IMR-90 (cell line): ENCODE measurements at places on chromosomes 13 and 19. TPM values are rescaled to one million over a fixed set of nuclear protein-coding genes. Genes with fewer than 3 reads are reported as not detected.

DNA sequence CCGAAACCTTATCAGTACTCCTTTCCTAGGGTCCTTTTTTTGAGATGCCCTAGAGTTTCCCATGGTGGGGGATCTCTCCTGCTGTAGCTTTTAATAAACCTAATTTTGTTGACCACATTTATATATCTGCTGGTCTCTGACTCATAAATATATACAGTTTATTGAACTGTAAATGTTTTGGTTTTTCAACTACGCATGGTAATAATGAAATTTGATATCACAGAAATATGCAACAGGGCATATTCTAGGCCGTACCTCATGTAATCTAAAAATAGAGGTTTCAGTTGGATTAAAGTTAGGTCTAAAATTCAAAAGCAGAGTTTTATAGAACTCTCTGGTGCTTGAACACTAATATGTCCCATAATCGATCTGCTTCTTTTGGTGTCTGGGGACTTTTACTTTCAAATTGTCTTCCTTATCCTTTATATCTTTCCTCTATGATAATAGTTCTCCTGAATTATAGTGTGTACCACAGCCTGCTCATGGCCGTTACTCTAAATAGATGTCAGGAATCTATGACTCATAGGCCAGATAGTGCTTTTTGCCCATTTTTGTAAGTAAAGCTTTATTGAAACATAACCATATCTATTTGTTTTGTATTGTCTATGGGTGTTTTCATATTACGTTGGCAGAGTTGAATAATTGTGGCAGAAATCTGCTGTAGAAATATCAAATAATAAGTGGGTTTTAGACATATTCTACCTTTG, 324.8 kb upstream of the PCDH9 start:
- H3K4me1 ChIP-seq = peaks cover 5% of the 10 kb centered on the region; the same call in 1 of the 2 replicates
- peak overlapping the region; percentile 1; the same call in 1 of the 2 replicates for H3K27ac ChIP-seq
- H3K27me3 ChIP-seq = no peaks in the 10 kb centered on the region
- H3K36me3 ChIP-seq = no peaks in the 10 kb centered on the region
- no peak overlapping the region for H3K4me3 ChIP-seq

DNA sequence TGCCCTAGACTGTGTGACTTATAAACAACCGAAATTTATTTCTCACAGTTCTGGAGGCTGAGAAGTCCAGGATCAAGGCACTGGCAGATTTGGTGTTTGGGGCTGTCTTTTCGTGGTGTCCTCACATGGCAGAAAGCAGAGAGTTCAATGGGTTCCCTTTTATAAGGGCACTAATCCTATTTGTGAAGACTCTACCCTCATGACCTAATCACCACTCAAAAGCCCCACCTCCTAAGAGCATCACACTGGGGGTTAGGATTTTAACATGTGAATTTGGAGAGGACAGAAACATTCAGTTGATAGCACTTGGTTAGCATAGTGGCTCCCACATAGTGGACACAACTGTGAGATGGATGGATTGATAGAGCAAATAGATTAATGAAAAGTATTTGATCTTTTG, 21.5 kb upstream of the GPR18 start:
- peaks cover 3% of the 10 kb centered on the region; the same call in 1 of the 2 replicates for H3K4me1 ChIP-seq
- H3K36me3 ChIP-seq = no peaks in the 10 kb centered on the region
- H3K4me3 ChIP-seq = no peak overlapping the region
- H3K27me3 ChIP-seq = no peaks in the 10 kb centered on the region

DNA sequence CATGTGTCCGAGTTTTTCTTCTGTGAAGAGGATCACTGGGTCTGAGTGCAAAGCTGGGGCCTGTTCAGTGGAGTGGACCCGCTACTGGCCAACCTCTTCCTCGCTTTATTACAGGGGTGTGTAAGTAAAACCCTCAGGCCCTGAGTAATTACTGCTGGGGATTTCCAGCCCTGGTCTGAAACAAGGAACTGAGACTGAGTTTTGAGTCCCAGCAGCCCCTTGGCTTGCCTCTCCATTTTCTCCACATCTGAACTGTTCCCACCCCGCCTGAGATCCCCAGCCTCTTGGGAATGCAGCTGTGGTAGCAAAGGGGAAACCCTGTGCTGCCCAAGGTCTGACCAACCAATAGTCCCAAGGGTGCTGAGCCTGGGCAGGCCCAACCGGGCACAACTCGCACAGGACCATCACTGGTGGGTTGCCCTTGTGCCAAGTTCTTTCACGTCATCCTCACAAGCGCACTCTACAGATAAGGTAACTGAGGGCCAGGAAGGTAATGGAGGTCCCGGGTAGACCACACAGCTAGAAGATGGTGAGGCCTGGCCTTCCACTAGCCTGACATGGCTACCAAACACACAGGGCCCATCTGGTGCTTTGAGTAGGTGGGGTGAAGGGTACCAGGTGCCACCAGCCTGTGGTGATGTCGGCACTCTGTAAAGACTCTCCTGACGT, 13.7 kb upstream of the SLC35E1 start:
- H3K4me3 ChIP-seq = no peak overlapping the region
- H3K27me3 ChIP-seq = no peaks in the 10 kb centered on the region
- peak; percentile 19 for DNase-seq
- H3K36me3 ChIP-seq = no peaks in the 10 kb centered on the region

DNA sequence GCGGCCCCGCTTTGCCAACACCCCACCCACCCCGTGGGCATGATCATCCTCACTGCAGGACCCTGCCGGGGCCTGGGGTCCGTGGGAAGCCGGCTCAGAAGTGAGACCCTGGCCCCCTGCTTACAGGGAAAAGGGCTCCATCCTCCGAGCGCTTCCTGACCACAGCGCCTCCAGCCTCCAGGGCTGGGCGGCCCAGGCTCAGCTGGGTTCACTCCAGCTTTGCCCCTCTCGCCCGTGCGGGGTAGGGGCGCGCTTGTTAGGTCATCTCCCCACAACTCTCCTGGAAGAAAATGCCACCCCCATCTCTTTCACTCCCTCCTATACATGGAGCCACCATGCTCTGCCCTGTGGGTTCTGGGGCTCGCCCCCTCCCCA, 6.6 kb upstream of the C1QTNF9B start:
- peaks cover 12% of the 10 kb centered on the region for H3K4me1 ChIP-seq
- H3K36me3 ChIP-seq = no peaks in the 10 kb centered on the region
- H3K27ac ChIP-seq = no peak overlapping the region
- no peak overlapping the region for H3K4me3 ChIP-seq
- no peaks in the 10 kb centered on the region for H3K27me3 ChIP-seq
- no peak for DNase-seq

GRCh38 chr13:31045286-31046081, 113.0 kb downstream of the TEX26 start:
- no peaks in the 10 kb centered on the region for H3K27me3 ChIP-seq
- peaks cover 20% of the 10 kb centered on the region for H3K4me1 ChIP-seq
- peak overlapping the region; percentile 82 for H3K27ac ChIP-seq

DNA sequence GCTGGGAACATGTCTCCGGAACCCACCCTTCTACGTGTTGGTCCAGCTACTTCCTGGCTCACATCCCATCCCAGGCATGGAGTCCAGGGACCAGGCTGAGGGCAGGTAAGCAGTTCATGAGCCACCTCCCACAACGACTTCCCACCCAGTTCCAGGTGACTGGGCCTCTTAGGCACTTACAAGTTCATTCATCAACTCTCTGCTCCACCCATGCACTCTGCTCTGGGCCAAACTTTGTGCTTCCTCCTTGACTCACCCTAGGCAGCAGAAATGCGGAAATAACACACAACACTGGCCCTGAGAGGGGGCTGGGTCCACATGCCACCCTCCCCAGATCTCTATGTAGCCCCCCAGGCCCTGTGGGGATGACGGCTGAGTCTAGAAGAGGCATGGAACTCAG, 20.5 kb downstream of the IQCN start:
- no peaks in the 10 kb centered on the region for H3K36me3 ChIP-seq
- no peak overlapping the region for H3K27ac ChIP-seq
- no peak overlapping the region for H3K4me3 ChIP-seq
- H3K27me3 ChIP-seq = peaks cover 22% of the 10 kb centered on the region

GRCh38 chr13:77896536-77896935, 22.1 kb downstream of the EDNRB start:
- DNase-seq = peak; percentile 32
- no peaks in the 10 kb centered on the region for H3K27me3 ChIP-seq
- H3K4me1 ChIP-seq = peaks cover 1% of the 10 kb centered on the region; the same call in 1 of the 2 replicates
- H3K27ac ChIP-seq = no peak overlapping the region

DNA sequence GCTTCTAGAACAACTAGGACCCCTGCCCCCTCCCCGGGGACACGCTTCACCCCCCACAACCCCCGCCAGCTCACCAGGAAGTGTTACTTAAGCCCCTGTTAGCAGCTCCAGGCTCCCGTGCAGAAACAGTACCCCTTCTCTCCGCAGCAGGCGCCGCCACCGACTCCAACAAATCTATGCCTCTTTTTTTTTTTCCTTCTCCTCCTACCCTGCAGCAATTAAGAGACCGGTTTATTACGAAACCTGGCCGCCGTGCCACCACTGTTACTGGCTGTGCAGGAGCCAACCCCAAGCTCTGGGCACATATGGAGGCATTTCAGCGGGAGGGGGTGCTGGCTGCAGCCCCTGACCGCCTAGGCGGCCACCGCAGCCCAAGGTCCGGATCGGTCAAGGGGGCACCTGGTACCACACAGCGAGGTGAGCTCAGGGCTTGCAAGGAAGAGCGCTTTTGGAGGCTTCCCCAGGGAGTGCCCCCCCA, 2.4 kb downstream of the GADD45B start:
- H3K4me1 ChIP-seq = peaks cover 4% of the 10 kb centered on the region; the same call in 1 of the 2 replicates
- peak overlapping the region; percentile 68 for H3K27ac ChIP-seq
- peaks cover 4% of the 10 kb centered on the region; the same call in 1 of the 2 replicates for H3K36me3 ChIP-seq
- no peaks in the 10 kb centered on the region for H3K27me3 ChIP-seq
- peak overlapping the region; percentile 84 for H3K4me3 ChIP-seq
- peak; percentile 64 for DNase-seq

GRCh38 chr13:46552889-46553520, at the start of gene LRCH1:
Gene LRCH1 (plus strand): TSS chr13:46553170. CDS start chr13:46553397, 227 bp downstream.
- H3K27me3 ChIP-seq = no peaks in the 10 kb centered on the region
- H3K27ac ChIP-seq = peak within 1 kb of the TSS; percentile 83
- peaks cover 4% of the 10 kb centered on the region for H3K4me1 ChIP-seq
- no peaks in the 10 kb centered on the region for H3K36me3 ChIP-seq
- DNase-seq = peak; percentile 80

C19orf38 gene
- 0.18 and 0.28 TPM in 2 replicates for total RNA-seq

TEX26 gene
- not detected in 2 replicates for total RNA-seq

TMEM59L gene
- total RNA-seq = under 0.01 and 0.28 TPM in 2 replicates

MZT1 gene
- 3.6 and 14.7 TPM in 2 replicates for total RNA-seq

PTH2 gene
- total RNA-seq = not detected in 2 replicates

CHST8 gene
- not detected in 2 replicates for total RNA-seq

LRRC63 gene
- not detected in 2 replicates for total RNA-seq

GPR4 gene
- total RNA-seq = not detected in 2 replicates
